Breast epithelium (tissue), 4 donors: ENCODE measurements at places on chromosomes 5 and 9. TPM values are rescaled to one million over a fixed set of nuclear protein-coding genes. Genes with fewer than 3 reads are reported as not detected.

SLC36A3 gene
- total RNA-seq, result not detected

GRCh38 chr5:161115941-161116340 lies 263.9 kb upstream of the ATP10B start:
- no peak for DNase-seq

GRCh38 chr5:17089690-17090089 lies 127.7 kb upstream of the BASP1 start:
- DNase-seq, result no peak

DNA sequence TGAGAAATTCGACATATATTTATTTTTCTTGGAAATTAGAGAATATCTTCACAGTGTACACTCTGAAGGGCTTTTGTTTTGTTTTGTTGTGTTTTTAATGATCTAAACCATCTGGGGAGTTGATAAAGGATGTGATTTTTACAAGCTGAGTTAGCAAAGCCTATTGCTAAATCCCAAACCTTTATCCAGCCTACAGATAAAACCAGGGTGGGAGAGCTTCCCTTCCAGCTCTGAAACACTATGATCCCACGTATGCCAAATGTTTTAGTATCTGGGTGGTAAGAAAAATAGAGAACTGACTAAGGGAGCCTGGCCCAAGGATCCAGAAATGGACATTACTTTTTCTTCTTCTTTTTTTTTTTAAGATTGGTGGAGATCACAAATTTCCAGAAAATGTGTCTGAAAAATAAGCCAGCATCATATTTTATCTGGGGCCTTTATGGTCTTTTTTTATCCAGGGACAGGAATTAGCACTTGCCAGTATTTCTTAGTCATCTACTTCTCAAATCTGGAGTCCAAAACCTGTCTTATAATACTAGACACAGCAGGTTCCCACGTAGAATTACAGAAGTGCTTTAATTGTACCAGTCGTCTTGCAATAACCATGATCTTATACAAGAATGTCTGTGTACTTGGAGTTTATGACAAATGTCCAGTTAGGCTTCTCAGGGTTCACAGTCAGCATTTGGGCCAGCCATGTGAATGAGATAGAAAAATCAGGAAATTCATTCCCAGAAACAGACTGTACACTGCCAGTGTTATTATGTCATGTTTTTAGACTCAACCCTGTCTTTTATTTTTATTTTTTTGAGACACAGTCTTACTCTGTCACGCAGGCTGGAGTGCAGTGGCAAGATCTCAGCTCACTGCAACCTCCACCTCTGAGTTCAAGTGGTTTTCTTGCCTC lies 290.8 kb upstream of the MPDZ start:
- no peak for DNase-seq

- no peak for DNase-seq
Observed at GRCh38 chr9:108673386-108673785, 182.4 kb downstream of the ACTL7B start.

GRCh38 chr9:17613758-17614157 lies 34.9 kb downstream of the SH3GL2 start:
- DNase-seq, result no peak

- DNase-seq, result no peak
Observed at GRCh38 chr9:117869712-117870111, 165.5 kb downstream of the TLR4 start.

DNA sequence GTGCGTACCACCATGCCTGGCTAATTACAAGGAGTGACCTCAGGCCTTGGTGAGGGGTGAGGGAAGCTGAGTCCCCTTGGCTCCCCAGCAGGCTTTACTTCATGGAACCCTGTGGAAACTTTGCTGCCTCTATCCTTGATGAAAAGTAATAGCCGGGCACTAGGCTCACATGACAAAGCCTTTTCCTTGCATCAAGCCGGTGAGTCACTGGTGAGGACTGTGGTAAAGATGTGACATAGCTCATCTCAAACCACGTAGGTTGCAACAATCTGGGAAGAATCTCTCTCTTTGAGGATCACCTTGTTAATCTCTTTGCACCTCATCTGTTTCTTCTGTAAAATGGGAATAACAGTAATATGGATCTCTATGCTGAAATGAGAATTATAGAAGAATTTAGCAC lies 116.3 kb upstream of the SLC25A48 start:
- no peak for DNase-seq

DNA sequence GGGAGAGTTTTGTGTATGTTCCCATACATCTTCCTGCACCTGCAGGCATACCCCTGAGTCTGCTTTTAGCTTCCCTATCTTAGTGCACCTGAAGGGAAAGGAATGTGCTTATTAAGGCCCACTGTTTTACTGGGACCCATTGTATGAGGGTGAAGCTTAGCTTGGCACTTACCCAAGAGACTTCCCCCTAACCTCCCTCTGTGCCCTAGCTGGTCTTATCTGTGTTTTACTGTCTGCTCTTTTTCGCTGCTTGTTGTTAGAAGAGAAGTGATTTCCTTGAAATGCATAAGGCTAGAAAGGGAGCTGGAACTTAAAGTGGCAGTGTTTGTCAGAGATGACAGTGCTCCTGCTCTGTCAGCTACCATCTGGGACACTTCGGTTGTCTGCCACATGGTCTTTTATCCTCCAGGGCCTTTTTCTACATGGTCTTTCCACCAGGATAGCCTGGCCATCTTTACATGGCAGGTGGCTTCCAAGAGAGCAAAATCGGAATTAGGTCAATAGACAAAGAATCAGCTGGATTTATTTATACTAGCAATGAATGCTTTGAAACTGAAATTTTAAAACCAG lies 122.5 kb upstream of the SLC44A1 start:
- no peak for DNase-seq

TRIM14 gene
- 14.6 TPM for total RNA-seq

- no peak for DNase-seq
Observed at GRCh38 chr5:135953850-135954249, 933 bp downstream of the LECT2 start.

ROR2 gene
- total RNA-seq, result 2.1 TPM

GRCh38 chr5:123180178-123180577 lies 91.1 kb downstream of the PRDM6 start:
- DNase-seq, result no peak

IGIP gene
- total RNA-seq, result 23.1 TPM

DNA sequence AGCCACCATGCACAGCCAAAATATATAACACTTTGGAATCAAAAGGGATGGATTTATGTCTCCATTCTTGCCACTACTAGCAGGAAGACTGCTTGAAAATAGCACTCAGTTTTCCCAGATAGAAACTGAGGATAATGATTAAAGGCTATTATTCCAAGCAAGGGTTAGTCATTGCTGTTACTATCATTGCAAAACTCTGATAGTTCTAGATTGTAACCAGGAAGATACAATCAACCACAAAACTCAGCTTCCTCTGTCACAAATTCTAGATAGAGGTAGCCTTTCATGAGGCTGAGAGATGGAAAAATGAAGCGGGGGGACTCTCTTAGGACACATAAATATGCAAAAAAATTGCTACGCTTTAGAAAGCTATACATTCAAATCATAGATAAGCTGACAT lies 3.1 kb downstream of the ANXA1 start:
- DNase-seq, result no peak

- DNase-seq, result no peak
Observed at GRCh38 chr5:150561571-150562275, 53.8 kb downstream of the NDST1 start.

GRCh38 chr9:30197954-30198353 lies 2186.5 kb upstream of the ACO1 start:
- no peak for DNase-seq

GRCh38 chr5:171999100-171999499 lies 7.3 kb downstream of the FBXW11 start:
- DNase-seq, result no peak

DNA sequence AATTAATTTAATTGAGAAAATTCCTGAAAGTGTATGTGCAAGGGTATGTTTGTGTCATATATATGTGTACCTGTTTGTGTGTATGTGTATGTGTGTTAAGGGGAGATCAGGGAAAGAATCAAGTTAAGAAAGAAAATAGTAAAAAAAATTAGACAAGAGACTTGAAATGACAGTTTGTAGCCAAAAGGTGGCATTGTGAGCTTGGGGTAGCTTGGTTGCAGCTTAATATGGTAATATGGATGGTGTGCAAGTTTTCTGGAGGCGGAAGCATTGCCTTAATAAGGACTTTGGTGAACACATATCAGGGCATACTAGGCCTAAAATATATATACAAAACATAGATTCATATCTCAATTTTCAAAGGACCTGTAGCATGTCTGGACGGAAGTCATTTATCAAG lies 129.9 kb downstream of the INSYN2B start:
- DNase-seq, result no peak

KIF24 gene
- 1.3 TPM for total RNA-seq

DNA sequence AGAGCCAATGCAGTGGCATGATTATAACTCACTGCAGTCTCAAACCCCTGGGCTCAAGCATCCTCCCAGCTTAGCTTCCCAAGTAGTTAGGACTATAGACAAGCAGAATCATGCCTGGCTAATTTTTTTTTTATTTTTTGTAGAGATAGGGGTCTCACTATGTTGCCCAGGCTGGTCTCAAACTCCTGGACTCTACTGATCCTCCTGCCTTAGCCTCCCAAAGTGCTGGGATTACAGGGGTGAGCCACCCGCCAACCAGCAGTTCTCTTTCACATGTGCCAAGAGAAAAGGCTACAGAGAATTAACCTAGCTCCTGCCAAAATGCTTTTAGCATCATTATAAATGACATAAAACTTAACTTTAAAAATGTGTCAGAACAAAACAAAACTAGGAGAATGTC lies 8.1 kb downstream of the AK3 start:
- DNase-seq, result no peak

- DNase-seq, result no peak
Observed at GRCh38 chr5:166236327-166236726, 2055.1 kb upstream of the WWC1 start.

DNA sequence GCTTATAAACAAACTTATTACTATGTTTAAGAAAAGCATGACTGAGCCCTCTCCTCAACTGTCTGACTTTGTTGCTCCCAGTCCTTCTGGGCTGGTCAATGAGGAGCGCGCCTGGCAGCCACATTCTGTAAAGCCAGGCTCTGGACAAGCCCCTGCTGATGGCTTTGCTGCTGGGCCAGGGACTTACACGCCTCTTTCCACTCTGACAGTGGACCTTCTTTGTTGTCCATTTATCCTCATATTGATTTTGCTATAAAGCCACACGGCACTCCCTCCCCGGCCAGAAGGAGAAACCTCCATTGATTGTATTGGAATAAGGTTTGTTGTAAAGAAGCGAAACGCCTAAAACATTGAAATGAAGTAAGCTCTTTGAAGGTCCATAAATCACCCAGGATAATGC lies 50.6 kb downstream of the C5orf15 start:
- no peak for DNase-seq

DNA sequence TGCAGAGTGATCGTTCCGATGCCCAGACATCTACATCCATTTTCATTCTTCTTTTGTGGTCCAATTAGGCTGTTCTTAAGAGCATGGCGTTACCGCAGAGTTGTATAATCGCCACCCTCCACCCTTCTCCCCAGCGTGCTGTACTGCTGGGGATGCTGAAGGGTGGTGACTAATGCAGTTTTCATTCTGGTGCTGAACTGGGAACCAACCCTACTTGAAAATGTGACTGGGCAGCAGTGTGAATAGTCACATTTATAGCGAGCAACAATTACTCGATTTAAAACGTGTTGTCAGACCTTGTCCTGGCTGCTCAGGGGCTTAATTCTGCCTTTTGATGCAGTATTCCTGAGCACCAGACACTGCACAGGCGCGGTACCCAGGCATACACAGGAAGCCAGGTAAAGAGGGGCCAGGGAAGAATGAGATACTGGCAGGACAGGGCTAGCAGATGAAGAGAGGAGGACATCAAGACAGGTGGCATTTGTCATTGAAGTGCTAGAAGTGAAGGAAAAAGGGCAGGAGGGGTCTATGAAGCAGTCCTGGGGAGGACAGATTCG lies 719 bp upstream of the ISCA1 start:
- DNase-seq, result no peak

DNA sequence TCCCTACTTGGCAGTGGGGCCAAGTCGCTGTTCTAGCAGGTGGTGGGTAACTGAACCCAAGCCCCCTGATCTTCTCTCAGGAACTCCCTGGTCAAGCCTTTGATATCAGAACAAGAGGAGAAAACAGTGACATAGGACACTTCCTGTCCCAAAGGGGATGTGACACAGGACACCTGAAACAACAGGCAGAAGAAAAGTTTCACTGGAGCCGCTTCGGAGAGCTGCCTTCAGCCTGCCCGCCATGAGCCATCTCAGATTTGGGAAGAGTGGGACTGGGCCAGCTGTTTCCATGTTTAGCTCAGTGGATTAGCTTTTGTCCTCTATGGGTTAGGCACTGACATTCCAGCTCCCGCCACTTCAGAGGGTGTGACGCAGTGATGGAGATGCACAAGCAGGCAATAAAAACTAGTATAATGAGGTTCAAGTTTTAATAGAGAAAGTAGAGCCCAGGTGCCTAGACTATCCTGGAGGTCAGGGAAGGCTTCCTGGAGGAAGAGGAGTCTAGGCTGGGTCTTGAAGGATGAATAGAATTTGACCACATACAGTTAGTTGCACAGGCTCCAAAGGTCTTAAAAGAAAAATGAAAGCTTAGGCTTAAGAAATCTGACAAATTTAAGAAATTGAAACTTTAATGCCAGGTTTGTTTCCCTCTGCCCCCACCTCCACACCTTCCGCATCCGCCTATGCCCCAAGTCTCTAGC lies 104.1 kb upstream of the SPRY4 start:
- no peak for DNase-seq

- no peak for DNase-seq
Observed at GRCh38 chr5:69213513-69214215, 21.0 kb upstream of the CDK7 start.

DNA sequence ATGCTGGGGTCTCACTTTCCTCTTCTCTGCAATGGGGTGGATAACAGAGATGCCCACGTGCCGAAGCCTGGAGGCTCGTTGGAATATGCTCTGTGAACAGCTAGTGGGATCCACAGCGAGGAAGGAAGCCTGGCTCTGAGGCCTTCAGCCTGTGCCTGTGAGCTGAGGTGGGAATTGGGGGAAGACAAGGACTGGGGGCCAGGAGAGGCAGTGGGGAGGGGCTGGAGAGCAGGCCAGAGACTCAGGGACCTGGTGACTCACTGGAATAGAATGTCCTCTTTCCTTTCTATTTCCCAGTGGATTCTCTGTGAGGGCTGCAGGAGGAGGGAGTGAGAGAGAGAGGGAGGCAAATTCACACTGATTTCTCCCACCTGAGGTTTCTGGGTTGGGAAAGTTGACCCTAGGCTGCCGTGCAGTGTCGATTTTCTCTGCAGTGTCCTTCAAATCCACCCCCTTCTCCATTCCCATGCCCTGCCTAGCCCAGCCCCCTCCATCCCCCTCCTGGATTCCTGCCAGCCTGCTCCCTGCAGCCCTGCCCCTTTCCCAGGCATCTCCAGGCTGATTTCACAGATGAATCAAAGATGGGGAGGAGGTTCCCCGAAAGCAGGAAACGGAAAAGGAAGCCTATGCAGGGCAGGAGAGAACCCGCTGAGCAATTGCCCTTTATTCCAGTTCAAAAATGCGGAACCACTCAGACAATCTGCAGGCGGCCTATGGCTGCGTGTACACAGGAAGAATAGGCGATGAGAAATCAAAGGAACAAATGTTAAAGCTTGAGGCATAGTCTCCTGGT lies 1.4 kb upstream of the SPAAR start:
- DNase-seq, result no peak

- no peak for DNase-seq
Observed at GRCh38 chr5:178119915-178120606, 6.7 kb downstream of the N4BP3 start.

LEAP2 gene
- 0.80 TPM for total RNA-seq

WDR31 gene
- 1.9 TPM for total RNA-seq

CHSY3 gene
- total RNA-seq, result 2.5 TPM

FGD3 gene
- total RNA-seq, result 18.0 TPM

- DNase-seq, result peak; percentile 22
Observed at GRCh38 chr5:1519631-1520210, 4.0 kb downstream of the LPCAT1 start.

FRRS1L gene
- total RNA-seq, result 2.6 TPM

ITK gene
- 3.4 TPM for total RNA-seq

GRCh38 chr5:171808951-171809350 lies 23.3 kb downstream of the SMIM23 start:
- DNase-seq, result no peak
